NCI-H510A treated with DMSO at 0.1 percent for 48 hours (cell line): ENCODE measurements at places on chromosomes 7 and 10.
A peak's percentile ranks its signal among the peaks of the same experiment; 100 is the strongest.

DNA sequence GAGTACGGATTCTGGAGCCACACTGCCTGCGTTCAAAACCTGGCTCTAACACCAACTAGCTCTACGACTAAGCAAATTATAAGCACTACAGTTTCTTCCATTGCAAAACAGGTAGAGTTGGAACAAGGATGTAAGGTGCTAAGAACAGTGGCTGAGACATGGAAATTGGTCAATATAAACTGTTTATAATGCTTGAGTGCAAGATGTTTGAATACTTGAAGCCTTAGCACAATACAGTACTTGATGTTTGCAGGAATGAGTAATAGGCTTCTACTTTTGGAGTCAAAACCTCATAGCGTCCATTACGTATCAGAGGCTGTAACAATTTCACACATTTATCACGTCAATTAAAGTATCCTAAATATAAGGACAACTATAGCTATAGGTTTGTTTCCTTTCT lies 6.9 kb downstream of the NT5C2 start:
- no peak for DNase-seq

- DNase-seq, result no peak
Measured at GRCh38 chr7:151272877-151273276, 24.4 kb upstream of the SMARCD3 start.

DNA sequence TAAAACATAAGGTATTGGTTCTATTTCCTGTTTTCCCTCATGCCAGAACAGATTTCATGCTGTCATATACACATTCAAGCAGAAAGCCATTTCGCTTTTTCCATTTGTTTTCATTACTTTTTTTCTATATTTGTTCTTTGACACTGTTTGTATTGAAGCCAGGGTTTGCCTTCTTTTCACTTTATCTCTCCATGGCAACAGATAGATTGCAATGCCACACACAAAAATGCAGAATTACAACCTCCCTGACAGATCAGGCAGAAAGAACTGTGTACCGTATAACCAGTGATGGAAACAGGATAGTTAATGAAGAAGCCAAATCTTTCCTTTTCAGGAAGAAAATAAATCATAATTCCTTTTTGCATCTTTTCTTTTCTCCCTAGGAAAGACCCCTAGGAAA lies 103.0 kb upstream of the PCGF5 start:
- no peak for DNase-seq

GRCh38 chr7:131555552-131556052 lies 826 bp downstream of the PODXL start:
- no peak for DNase-seq

- DNase-seq, result no peak
Measured at GRCh38 chr7:23358152-23358674, 59.1 kb downstream of the MALSU1 start.

DNA sequence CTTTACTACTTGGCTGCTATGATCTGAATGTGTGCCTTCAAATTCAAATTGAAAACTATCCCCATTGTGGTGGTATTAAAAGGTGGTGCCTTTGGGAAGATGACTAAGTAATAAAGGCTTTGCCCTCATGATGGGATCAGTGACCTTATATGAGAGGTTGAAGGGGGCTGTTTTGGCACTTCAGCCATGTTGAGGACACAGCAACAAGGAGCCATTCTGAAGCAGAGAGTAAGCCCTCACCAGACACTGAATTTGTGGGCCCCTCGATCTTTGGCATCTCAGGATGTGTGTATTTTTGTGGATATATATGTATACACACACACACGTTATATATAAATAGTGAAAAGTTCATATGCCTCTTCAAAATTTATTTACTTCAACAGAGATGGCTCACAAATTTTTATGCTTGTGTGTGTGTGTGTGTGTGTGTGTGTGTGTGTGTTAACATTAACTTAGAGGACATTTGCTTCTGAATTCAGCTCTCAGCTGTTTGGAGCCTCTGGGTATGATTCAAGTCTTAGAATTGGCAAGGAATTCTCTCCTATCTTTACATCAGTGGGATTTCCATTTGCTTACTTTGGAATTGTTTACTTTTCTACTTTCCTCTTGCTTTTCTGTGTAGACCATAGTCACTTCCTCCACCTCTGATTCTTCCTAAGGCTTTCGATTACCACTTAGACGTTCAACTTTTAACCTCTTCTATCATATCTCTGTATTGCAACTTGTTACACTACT lies 66.6 kb downstream of the MAGI2 start:
- DNase-seq, result no peak

DNA sequence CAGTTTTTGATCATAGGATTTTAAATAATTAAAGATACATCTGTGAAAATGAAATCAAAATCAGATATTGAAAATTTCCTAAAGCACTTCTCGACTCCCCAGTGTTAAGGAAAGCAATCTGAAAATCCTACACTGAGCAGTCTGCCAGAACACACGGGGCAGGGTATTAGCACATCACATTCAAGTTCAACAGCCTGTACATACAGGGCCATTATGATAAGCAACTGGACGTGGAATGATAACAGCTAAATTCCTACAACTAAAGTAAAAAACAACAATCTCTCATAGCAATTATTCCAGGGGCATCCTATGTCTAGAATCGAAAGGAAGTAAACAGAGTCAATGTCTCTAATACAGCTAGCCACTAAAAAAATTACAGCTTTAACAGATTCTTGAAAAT lies 31.7 kb downstream of the TRDMT1 start:
- no peak for DNase-seq

- no peak for DNase-seq
Measured at GRCh38 chr7:112615701-112616100, 134.9 kb downstream of the LSMEM1 start.

GRCh38 chr7:44215531-44215930 lies 14.8 kb downstream of the YKT6 start:
- peak; percentile 87 for DNase-seq
